NT2/D1 (cell line): ENCODE measurements at places on chromosomes 6 and 20.

DNA sequence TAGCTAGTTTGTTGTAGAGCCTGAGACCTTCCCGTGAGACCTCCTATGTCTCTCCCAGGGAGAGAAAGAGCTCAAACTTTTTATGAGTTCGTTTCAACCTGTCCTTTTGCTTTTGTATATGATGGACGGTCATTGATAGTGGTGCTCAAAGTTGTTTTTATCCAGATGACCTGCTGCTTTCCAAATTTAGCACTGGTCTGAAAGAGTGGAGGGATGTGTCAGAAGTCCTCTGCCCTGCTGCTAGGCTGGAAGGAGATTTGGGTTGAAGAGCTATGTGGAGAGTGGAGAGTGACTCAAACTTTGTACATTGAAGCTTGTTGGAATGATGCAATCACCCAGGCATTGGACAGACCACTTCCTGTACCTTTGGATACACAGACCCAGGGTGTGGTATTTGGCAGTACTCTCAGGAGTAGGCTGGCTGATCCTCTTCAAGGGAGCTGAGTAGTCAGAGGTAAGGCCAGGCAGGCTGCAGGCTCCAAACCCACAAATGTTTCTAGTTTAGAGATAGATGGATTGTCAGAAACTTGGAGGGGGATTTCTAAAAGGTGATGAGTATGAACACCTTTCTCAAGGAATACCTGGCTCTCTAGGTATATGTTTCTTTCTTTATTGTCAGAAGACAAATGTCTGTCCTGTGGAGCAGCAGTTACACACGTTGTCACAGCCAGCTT lies 49.4 kb upstream of the RREB1 start:
- no peak for DNase-seq

DNA sequence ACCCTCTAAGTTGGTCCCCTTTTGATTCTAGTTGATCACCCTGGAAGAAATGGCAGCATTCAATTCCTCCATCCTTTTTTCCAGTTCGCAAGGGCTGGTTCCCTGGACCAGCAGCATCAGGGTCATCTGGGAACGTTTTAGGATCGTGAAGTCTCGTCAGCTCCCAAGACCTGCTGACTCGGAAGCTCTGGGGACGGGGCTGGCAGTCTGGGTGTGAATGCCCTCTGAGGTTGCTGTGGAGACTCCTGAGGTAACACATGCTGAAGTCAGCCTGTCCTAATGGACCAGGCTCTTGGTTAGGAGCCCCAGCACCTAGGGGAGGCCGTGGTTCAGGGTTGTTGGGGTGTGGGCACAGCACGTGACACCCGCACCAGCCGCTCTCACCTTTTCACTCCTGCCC lies 164.1 kb downstream of the SYNDIG1 start:
- DNase-seq = no peak

- DNase-seq = peak; percentile 22
These were observed 42.8 kb downstream of the INSM1 start for GRCh38 chr20:20410678-20411077.

DNA sequence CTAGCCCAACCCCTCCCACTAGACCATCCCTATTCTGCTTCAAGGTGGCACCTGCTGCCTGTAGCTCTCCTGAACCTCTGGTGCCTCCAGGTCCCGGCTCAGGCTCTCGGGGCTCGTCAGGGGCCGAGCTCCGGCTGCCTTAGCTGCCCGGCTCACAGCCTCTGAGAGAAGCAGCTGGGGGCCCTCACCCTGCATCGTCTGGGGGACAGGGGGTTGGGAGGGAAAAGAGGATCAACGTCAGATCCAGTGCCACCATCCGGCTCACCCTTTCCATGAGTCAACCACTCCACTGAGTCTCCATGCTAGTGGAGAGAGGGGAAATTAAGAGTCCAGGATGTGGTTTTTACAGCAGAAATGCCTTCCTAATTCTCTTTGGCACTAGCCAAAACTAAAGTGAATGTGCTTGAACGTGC lies 13.0 kb downstream of the BAG6 start:
- no peak for DNase-seq

DNA sequence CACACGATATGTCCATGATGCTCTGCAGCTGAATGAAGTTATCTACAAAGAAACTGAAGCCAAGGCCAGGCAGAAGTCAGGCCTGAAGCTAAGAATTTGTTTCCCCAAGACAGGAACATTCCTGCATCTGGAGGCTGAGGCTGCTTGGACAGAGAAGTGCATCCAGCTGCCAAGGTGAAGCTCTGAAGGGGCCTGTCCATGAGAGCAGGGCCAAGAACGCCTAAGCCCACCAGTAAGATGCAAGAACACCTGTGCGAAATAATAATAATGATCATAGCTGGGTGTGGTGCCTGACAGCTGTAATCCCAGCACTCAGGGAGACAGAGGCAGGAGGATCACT lies 37.7 kb upstream of the B4GALT5 start:
- no peak for DNase-seq

GRCh38 chr20:23637282-23638221 lies at the start of gene CST3:
Gene CST3, minus strand, starts transcription at chr20:23637955. Its CDS starts 93 bp downstream, at chr20:23637862.
- peak; percentile 49 for DNase-seq

GRCh38 chr6:72552938-72553337 lies 68.9 kb upstream of the KCNQ5 start:
- no peak for DNase-seq

GRCh38 chr6:85675030-85675819 lies 32.5 kb upstream of the SYNCRIP start:
- DNase-seq = no peak

DNA sequence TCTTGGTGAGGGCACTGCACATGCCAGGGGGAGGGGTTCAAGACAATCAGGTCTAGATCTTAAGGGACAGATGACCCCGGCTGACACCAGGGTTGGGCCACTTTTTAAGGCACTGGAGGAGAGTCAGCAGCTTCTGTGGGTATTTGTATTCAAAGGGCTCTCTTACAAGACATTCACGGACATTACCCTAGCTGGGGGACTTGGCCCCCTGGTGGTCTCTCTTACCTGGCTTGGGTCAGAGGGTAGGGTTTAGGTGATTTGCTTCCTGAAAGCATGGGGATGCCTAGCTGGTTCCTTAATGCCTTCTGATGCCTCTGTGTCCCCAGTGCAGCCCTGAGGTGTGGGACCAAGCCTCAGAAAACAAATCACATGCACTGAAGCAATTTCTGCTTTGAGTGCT lies 354.7 kb downstream of the CDC5L start:
- no peak for DNase-seq

DNA sequence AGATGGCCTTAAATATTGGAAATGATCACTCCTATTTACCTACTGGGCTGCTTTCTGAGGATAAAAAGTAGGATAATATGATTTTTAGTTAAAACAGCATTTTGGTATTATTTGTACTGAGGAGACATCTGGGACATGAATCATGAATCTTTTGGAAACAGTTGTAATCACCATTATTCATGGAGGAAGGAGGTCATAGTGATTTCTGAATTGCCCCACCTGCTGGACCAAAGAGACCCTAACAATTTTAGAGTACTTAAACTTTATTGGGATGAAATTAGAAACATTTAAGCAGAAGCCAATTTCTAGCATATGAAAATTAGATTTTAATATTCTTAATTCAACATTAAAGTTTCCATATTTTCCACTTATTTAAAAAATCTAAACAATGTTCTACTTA lies 108.4 kb upstream of the SIM1 start:
- DNase-seq = no peak

DNA sequence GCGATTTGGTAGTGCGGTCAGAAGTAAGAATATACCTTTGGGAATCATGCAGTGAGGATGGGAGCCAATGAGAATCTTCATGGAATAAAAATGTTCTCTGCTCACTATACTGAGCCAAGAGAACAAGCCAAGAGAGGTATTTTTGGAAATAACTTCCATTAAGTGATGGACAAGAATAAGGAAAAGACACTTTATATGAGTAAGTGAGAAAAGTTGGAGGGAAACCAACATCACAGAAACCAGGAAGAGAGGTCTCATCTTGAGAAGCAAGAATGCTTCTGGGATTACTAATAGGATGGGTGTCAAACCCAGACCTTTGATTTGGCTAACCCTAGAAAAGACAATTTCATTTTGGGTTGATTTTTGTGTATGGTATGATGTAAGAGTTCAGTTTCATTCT lies 181.2 kb upstream of the JAG1 start:
- no peak for DNase-seq

DNA sequence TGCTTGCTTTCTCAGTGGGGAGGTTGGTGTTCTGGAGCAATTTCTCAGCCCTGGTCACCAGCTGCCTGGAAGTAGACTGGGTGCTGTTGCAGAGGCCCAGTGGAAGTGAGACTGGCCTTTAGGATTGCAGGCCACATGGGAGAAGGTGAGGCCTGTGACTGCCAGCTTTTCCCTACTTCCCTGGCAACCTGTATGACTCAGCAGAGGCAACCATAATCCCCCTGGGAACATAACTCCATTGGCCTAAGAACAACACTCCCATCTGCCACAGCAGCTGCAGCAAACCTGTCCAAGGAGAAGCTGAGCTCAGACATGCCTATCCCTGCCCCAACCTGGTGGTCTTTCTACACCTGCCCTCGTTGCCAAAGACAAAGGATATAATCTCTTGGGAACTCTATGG lies 473.5 kb upstream of the SPTLC3 start:
- no peak for DNase-seq

DNA sequence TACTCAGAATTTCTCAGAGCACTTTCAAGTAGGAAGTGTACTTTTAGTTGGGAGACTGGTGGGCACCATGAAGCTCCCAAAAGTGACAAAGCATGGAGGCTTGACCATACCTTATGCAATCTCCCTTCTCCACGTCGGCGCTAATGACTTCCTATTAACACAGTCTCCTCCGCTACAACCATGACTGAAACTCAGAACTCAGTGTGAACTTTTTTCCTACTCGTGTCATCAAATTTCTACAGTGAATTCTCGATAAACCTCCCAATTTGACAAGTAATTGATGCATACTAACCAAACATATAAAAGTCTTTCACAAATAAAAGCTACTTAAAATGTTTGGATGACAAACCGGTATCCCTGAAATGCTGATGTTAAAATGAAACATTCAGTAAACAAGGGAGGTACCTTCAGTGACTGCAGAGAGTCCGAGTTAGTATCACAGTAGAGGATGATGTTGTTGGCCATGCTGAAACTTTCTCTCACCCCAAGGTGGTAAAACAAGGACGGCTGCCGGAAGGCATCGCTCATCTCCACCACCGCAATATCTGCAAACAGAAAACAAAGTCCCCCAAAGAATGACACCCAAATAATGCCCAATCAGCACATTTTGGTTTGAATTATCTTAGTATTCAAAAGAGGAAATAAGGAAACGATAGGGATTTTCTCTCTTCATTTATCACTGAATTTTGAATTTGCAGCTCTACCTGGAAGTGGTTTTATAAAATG lies 72.1 kb downstream of the MAP3K5 start:
- DNase-seq = no peak

DNA sequence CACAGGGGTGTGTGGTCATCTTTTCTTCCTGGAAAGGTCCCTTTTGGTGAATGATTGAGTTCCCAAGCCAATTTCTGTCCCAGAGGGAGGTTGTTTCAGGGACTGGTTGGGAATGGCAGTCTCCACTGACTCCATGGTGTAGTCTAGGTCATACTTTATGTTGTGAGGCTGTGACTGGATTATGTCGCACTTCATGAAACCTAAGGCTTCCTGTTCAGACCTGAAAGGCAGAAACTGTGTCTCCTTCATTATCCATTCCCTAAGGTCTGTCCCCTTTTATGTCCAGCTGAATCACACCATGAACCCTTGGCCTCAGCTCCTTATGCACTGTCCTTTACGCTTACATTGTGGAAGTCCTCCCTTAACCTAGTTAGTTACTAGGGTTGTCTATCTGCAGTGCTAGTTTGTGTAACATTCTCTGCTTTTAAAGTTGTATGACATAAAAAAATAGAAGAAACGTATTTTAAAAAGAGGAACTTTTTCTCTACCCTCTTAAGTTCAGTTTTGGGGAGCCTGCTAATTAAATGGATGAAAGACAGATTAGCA lies 191.3 kb downstream of the JARID2 start:
- no peak for DNase-seq

DNA sequence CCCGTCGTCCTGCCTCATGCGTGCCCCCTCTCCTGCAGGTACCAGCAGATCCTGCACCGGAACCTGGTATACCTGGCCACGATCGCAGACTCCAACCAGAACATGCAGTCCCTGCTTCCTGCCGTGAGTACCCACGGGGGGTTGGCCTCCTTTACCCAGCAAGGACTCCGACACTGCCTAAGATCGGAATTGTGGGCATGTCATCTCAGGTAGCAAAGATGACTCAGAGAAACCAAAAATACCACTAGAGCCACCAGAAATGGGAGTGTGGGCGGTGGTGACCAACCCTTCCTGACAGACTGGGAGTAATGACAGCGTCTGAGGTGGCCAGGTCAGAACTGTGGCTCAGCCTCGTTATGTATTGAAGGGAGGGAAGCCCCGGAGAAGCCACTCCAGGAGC lies 16.3 kb downstream of the SS18L1 start:
- DNase-seq = no peak

- DNase-seq = no peak
These were observed 1.7 kb upstream of the FAM50B start for GRCh38 chr6:3847521-3847920.

DNA sequence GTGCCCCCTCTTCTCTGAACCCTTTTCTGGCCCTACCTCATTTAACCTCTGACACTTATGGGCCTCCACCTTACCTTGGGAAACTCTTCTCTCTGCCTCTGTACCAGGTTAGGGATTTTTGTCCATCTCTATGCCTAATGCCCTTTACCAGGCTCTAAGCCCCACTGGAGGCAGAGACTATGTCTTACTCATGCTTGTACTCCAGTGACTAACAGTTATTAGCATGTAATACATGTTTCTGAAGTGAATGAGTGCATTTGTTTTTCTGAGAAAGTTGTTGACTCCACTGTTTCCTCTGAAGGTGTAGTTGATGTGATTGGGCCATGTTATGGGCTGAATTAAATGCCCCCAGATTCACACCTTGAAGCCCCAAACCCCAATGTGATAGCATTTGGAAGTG lies 234.3 kb downstream of the PACRG start:
- DNase-seq = no peak

DNA sequence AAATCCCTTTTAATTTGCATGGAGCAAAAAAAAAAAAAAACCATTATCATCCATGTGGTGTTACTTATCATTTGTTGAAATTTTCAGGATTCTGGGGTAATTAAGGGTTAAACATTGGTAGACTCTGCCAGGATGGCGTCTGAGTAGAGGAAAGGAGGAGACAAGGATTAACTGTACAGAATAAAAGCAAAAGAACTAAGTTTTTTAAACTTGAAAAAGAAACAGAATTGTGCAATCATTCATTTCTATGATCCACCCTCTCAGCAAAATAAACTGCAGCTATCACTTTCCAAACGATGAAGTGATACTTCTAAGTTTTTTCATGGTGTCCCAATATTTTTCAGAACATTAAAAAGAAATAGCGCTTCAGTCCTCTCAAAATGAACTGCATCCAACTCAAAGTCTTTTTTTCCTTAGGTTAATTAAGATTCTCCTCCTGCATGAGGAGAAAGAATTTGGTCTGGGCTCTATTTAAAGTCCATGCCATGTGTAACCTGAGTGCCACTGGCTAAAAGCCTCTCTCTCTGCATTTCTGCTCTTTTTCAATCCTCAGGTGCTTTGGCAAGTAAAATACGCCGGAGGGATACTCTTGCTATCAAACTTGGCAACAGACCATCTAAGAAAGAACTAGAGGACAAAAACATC lies 69.5 kb upstream of the LTV1 start:
- no peak for DNase-seq
